ENCODE measurements at places on chromosomes 16 and 17.
A peak's percentile ranks its signal among the peaks of the same experiment; 100 is the strongest.

DNA sequence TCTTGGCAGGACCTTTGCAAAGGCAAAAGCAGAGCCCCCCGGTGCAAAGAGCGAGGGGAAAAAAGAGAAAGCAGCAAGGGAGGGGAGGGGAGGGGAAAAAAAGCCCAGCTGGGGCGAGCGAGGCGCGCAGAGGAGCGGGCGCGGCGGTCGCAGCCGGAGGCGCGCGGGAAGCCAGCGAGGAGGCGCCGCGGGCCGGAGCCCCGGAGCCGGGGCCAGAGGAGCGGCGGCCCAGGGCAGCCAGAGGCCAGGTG, 129 bp downstream of the IRX5 start:
- DNase-seq = no peak

DNA sequence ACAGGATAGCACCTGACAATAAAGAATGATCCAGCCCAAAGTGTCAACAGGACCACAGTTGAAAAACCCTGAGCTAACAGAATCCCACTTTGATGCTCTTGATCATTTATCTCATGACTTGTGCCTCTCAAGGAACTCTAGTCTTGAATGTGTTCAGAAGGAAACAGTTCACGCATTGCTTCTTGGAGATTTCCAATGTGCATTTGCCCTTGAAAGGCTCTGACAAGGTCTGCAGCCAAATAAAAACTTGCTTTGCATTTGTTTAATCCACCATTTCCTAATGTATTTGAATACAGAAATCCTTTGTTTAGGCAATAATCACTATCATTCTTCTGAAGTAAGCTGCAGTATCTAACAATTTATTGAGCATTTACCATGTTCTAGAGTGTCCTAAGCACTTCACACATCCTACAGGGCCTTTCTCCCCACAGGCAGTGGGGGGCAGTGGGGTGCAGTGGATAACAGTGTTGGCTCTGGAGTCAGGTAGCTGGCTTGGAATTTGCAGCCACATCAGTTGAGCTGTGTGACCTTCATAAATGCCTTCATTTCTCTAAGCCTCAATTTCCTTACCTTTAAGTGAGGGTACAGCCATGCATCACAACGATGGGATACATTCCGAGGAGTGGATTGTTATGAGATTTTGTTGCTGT, 239.7 kb downstream of the XYLT1 start:
- peak; percentile 30 for DNase-seq

GRCh38 chr16:57310801-57311200, 26.3 kb upstream of the PLLP start:
- no peak for DNase-seq

GRCh38 chr17:50191359-50192143, 9.9 kb downstream of the COL1A1 start:
- DNase-seq = no peak

DNA sequence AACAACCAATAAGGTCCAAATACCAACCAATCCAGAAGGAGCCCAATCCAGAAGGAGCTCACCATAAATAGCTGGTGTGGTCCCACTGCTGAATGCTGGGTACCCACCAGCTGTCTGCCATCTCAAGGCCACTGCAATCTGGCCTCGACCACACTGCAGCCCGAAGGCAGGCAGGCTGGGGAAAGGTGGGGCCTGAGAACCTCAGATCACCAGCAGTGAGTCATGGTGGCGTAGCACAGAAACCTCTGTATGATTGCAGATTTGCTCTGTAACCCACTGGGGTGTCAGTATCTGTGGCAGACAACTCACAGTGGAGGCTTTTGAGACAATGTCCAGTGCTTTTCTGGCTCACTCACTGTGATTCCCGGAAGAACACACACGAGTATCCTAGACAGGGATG, 14.7 kb upstream of the CMTR2 start:
- DNase-seq = no peak

DNA sequence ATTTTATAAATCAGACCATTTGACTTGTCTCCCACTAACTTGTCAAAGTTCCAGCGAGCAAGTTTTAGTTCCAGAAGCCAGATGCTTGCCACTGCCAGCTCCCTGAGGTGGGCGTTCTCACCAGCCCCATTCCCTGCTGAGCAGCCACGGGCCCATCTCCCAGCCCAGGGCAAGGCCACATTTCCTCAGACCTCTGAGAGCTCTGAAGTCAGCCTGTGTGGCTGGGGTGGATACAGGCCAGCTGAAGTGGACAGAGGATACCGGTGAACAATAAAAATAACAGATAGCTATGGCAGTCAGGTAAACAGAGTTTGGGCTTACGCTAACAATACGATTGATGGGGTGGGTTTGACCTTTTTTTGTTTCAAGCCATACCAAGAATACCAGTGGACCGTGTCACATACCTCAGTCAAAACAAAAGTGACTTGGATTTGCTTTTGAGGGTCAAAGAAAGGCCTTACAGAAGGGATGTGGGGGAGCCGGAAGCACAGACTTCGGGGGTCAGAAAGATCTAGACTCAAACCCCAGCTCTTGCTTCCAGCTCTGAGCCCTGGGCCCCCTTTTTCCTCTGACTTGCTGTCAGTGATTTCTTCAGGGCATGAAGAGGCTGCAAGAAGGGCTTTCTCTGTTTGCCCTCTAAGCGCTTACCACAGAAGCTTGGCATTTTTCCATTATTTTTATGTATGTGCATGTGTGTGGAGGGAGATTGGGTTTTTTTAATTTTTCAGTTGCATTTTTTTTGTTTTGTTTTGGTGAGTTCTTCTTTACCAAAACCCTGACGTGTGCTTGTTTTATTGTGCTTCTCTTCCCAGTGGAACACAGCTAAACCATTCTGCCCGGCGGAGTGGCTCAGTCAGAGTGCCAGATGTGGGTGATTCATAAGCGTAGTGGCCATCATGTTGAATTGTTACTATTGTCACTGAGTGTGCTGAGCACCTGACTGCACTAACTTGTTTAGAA, 109.9 kb downstream of the GNAO1 start:
- DNase-seq = no peak

GRCh38 chr17:2985318-2985717, 78.1 kb downstream of the OR1D5 start:
- no peak for DNase-seq

DNA sequence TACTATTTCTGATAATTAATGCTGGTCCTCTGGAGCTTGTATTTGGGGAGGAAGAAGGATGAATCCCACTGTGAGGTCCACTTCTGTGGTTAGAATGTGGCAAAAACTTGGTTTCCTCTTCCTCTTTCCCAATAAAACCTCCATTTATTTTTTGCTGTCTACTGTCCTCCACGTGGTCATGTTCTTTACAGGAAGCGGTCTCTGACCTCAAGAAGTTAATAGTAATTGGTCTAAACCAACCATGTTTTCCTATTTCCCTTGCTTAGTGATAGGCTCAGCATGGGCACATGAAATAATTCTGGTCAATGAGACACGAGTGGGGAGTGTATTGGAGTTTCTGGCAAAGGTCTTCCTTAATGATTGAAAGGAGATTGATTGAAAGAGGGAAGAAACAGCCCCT, 33.9 kb downstream of the CHP2 start:
- DNase-seq = no peak

GRCh38 chr17:63434951-63435571, 11.0 kb downstream of the CYB561 start:
- peak; percentile 77 for DNase-seq

- DNase-seq = no peak
Measured at GRCh38 chr17:55456307-55457240, 34.9 kb upstream of the MMD start.

- DNase-seq = no peak
Measured at GRCh38 chr17:705863-706262, 8.8 kb downstream of the VPS53 start.

- no peak for DNase-seq
Measured at GRCh38 chr16:24336491-24336890, 80.4 kb downstream of the CACNG3 start.

DNA sequence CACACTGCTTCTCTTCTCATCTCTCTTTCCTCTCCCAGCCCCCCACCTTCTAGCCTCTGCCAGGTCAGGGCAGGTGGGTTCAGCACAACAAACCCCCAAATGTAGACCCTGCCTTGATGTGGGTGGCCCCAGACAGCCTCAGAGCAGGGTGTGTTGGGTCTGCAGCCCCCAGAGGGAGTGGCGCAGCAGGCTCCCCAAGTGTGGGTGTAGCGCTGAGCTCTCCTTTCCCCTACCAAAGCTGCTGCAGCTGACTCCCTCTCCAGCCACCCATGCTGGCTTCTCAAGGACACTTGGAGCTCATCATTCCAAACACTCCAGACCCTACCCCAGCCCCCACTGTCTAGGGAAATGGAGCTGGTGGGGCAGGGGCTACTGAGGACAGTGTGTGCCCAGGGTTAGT, 27.3 kb downstream of the NLRC3 start:
- DNase-seq = no peak

- peak; percentile 66 for DNase-seq
Measured at GRCh38 chr17:76527430-76528111, 9.9 kb downstream of the CYGB start.

GRCh38 chr16:2836646-2837508, 6.8 kb downstream of the ZG16B start:
- no peak for DNase-seq

GRCh38 chr16:12405089-12405488, 398.6 kb downstream of the CPPED1 start:
- no peak for DNase-seq

- DNase-seq = no peak
Measured at GRCh38 chr16:47110939-47111338, 32.8 kb downstream of the NETO2 start.

- DNase-seq = peak; percentile 61
Measured at GRCh38 chr17:75587675-75588595, at the start of gene MYO15B. MYO15B (plus strand) TSS chr17:75587800; CDS start chr17:75588058, 258 bp downstream.

GRCh38 chr17:1174263-1174880, 5.4 kb downstream of the ABR start:
- no peak for DNase-seq

DNA sequence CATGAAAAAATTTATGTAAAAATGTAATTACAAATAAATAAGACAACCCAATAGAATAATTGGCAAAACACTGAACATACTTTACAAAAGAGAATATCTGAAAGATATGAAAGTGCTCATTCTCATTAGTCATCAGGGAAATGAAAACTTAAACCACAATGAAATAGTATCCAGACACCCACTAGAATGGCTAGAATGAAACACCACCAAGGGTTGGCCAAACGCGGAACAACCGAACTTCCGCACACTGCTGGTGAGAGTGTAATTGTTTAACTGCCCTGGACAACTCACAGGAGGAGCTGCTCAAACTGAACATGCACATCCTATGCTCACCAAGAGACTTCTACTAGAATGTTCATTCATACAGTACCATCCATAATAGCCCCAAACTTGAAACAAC, 5.8 kb upstream of the ZDHHC7 start:
- DNase-seq = no peak

GRCh38 chr16:19286827-19287226, 1.3 kb downstream of the CLEC19A start:
- no peak for DNase-seq

GRCh38 chr16:64122177-64122576, 999.7 kb downstream of the CDH11 start:
- DNase-seq = no peak

DNA sequence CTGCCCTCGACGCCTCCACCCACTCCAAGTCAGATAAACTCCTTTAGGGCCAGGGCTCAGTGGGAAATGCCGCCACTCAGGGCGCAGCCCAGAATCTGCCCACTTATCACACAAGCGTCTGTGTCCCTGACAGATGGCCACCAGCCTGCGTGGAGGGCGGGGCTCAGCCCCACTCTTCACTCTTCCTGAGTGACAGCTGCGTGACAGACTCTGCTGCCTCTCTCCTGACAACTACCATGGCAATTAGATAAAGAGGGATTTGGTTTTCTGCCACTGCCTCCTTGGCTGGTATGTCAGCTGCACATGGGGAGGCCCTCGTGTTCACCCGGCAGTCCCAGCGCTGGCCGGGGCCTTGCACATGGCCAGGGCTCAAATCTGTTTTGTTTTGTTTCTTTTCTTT, 96.2 kb downstream of the RTN4RL1 start:
- DNase-seq = no peak

GRCh38 chr17:47731396-47731795, 1.6 kb upstream of the TBX21 start:
- DNase-seq = peak; percentile 13

- no peak for DNase-seq
Measured at GRCh38 chr16:46737621-46738214, 10.4 kb downstream of the MYLK3 start.

DNA sequence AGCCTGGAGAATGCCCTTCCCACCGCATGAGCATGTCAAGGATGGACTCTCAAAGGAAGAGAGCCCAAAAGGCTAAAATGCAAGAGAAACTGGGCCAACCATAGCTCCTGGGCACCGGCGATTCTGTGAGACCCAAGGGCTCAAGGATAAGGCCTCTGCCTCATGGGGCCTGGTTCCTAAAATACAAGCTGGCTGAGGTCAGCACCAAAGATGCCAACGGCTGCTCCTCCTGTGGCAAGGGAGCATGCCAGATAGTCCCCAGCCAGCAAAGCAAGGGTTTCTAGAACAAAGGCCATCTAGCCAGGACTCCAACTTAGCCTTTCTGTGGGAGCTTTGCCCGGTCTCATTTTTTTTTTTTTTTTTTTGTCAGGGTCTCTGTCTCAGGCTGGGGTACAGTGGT, 20.1 kb downstream of the GPRC5B start:
- DNase-seq = no peak

- no peak for DNase-seq
Measured at GRCh38 chr16:26710450-26710849, 356.3 kb upstream of the C16orf82 start.

- no peak for DNase-seq
Measured at GRCh38 chr16:146646-147045, 5.8 kb upstream of the HBZ start.

GRCh38 chr16:52367821-52368220, 179.1 kb downstream of the TOX3 start:
- DNase-seq = no peak

DNA sequence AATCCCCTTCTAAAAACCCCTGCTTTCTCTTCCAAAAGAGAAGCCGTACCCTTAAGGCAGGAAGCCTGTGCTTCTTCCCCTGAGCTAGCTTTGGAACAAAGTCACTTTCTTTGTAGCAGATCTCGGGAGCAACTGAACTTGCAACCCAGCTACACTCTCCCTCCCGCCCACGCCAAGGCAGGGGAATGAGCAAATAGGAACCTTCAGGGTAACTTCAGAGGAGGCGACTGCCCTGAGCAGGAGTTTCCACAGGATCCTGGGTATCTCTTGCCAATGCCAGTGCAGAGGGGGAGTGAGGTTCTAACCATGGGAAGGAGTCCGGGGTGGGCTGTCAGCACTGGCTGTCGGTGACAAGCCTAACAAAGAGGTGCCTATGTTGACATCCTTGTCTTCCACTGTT, 5.9 kb upstream of the PIRT start:
- no peak for DNase-seq

DNA sequence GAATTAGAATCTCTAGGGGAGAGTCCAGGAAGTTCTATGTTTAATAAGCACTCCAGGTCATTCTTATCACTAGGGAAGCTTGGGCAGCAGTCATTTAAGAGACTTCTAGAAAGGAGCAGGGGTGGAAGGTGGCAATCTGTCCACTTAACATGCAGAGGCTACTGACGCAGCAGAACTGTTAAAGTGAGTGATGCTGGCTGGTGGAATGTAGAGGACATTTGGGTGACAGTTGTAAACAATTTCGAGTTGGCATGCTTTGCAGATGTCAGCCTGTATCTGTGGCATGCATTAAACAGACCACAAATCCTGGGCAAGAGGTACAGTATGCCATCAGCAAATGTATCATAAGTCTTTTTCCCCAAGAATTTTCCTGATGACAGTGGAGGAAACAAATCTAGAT, 40.5 kb upstream of the HS3ST3A1 start:
- DNase-seq = no peak

Measured in activated naive CD4-positive, alpha-beta T cell treated with anti-CD3 and anti-CD28 coated beads, Interleukin-2, amount 10 ng/mL, durations not matched to agents 7 days and 5 days (primary cell).